Dermis blood vessel endothelial cell (primary cell): ENCODE measurements at places on chromosomes 13 and 19. TPM values are rescaled to one million over a fixed set of nuclear protein-coding genes. Genes with fewer than 3 reads are reported as not detected.

DNA sequence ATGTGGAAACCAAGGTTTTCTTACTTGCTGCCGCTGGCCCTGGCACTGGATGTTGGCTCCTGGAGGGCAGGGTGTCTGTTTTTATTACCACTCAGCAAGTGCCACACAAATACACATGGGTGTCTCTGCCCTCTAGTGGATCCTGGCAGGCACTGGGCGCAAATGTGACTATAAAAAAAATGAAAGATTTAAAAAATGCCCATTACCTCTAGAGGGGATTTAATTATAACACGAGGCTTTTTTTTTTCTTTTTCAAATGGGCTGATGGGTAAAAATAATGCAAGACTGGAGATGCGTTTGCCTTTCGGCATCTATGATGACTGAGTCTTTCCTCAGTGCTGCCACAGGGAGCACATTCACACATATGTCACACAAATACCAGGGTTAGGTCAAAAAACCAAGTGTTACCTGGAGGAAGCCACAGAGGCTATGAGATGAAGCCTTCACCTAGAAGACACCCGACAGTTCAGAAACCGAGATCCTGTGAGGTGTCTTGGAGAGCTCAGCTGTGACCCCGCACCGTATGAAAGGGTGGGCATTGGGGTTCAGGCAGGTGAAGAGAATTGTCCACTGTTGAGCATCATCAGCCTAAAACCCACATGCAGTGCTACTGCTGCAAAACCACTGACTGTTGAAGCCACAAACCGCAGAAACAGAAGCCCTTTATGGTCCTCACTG, 25.7 kb downstream of the CHAMP1 start:
- peak; percentile 65 for DNase-seq

DNA sequence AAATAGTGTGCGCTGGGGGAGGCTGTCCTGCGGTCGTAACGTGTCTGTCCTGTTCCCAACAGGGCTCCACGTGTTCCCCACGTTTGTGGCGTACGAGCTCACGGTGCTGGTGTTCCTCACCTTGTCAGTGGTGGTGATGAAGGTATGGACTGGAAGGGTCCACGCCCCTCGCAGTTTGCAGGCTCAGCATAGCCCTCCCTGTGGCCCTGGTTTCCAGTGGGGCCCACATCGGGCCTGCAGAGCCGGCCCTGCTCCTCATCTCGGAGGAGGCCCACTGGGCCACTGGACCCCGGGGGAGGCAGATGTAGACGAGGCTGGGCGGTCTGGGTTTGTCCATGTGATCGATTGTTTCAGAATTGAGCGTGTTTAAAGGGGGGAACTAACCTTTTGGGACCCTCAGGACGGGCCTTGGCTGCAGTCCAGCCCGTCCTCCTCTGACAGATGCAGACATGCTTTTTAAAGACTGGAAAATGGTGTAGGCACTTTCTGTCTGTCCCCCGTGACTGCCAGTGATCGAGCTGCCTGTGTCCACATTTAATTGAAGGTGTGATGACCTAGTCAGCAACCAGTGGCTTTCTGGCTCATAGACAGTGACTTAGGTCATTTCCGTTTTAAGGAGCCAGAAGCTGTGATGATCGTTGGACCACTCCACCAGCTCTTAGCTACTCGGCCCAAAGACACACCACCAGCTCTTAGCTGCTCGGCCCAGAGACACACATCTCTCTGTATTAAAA, 37.1 kb upstream of the TFDP1 start:
- DNase-seq: peak; percentile 73

RGS9BP gene
- total RNA-seq: 0.34 and 0.65 TPM in 2 replicates

- no peak for DNase-seq
These were observed 1.0 kb downstream of the GADD45GIP1 start for GRCh38 chr19:12955996-12956395.

GRCh38 chr19:49680421-49681351, 3.6 kb downstream of the PRMT1 start:
- peak; percentile 92 for DNase-seq

- no peak for DNase-seq
These were observed 495 bp downstream of the DCLK1 start for GRCh38 chr13:36130552-36131221.

DNA sequence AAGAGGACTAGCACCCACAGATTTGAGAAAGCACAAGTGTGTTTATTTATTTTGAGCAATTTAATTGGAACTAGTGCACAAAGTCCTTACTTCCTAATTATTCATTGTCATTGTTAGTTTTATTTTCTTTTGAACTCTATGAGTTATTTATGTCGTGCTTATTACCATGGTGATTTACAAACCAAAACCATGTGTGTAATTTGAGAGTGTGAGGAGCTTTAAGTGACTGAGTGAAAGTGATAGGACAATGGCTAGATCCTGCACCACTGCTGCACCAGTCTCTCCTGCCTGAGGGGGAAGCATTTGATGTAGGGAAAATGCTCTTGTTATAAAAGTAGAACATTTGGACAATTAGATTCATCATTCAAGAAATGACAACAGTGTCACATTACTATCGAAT, 172.3 kb upstream of the KLF12 start:
- peak; percentile 6 for DNase-seq

DNA sequence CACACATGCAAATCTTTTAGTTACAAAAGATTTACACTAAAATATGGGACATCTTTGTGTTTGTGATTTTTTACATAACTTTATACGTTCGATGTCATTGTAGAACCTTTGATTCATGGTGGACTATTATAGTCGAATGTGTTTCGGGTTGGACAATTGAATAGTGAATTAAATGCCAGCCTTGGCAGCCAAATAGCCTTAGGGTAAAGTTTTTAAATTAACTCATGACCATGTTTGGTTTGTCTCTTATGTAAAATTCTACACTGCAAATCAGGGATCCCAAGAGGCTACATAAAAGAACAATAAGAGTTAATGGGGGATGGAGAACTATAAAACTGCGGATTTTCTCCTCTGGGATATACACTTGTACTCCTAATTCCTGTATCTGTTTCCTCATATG, 1735.6 kb upstream of the SPRY2 start:
- no peak for DNase-seq

GRCh38 chr13:106635616-106636015, 67.7 kb upstream of the ARGLU1 start:
- no peak for DNase-seq

DNA sequence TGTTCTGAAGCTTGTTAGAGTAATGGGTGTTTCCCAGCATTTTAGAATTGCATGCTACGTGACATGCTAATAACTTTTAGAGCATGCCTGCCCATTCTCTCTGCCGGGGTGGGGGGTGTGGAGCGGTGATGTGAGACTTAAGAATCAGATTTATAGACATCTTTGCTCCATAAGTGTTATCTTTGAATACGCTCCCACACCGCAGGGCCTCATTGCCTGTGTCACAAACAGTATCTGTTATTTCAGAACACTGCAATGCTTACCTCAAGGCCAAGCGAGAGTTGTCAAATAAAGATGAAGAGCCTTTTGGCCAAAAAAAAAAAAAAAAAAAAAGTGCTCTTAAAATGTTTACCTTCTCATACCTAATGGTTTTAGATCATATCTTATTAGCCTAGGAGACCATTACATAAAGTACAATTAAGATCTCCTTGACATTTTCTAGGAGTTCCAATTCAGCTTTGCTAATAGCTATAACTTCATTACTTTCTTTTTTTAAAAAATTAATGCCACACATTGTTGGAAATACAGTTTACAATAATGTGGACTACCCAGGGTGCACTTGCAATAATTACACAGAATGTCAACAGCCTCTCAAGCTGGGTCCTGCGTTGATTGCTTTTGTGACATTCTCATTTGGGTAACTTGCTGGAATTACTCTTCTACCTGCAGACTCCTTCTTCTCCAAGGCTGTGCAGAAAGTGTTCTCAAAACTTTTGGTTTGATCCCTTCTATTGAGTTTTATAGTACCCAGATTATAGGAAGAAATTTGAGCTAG, 525.3 kb downstream of the KLF12 start:
- DNase-seq: no peak

- DNase-seq: no peak
These were observed 301.1 kb downstream of the FGF9 start for GRCh38 chr13:21971662-21972621.
